ENCODE measurements at places on chromosomes 3 and 15.

DNA sequence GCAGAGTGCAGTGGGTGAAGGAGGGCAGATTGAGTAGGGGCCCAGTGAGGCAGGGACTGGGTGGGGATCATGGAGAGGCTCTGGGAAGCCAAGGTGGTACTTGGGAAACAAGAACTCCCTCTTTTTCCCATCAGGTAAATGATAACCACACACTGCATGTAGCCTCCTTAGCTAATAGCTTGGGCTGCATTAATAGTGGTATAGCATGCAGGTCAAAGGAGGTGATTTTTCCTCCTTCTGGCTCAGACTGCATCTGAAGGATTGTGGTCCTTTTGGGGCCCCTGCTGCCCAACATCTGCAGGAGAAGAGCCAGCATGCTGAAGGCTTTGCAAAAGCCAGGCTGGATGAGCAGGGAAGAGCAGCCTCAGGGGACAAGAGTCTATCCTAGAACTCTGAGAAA lies 45.4 kb downstream of the PPCDC start:
- DNase-seq = no peak

- no peak for DNase-seq
These were observed 10.6 kb upstream of the ATP2B2 start for GRCh38 chr3:10515884-10516495.

- DNase-seq = no peak
These were observed 5.3 kb downstream of the PTPN9 start for GRCh38 chr15:75573648-75574384.

GRCh38 chr15:74396445-74397238 lies 29.2 kb upstream of the CYP11A1 start:
- peak; percentile 92 for DNase-seq

GRCh38 chr3:170098753-170099152 lies 61.0 kb downstream of the GPR160 start:
- no peak for DNase-seq

- peak; percentile 90 for DNase-seq
These were observed 16.4 kb upstream of the ZNF609 start for GRCh38 chr15:64443747-64444621.

DNA sequence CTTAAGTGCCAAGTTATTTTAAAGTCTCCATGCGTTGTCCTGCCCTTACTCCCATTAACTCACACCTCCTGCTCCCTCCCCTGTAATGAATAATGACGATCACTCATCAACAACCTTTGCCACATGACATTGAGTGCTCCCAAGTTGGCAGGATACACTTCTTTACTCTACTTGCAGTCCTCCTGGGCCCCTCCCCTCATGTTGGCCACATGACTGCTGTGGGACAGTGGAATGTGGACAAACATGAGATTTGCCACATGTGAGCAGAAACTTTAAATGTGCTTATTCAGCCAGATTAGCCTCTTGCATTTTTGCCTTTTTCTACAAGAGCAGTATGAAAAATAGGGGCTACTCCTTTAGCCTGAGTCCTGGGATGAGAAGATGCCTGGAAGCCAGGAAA lies 167.9 kb downstream of the DCLK3 start:
- DNase-seq = peak; percentile 8

Data from fibroblast of skin of right biceps (primary cell).